CD4-positive, alpha-beta T cell treated with Interleukin-6 at 100 ng/mL for 8 hours (primary cell): ENCODE measurements at places on chromosomes 2 and 18.

- DNase-seq = no peak
These were observed 58.2 kb downstream of the PMAIP1 start for GRCh38 chr18:59957957-59958356.

DNA sequence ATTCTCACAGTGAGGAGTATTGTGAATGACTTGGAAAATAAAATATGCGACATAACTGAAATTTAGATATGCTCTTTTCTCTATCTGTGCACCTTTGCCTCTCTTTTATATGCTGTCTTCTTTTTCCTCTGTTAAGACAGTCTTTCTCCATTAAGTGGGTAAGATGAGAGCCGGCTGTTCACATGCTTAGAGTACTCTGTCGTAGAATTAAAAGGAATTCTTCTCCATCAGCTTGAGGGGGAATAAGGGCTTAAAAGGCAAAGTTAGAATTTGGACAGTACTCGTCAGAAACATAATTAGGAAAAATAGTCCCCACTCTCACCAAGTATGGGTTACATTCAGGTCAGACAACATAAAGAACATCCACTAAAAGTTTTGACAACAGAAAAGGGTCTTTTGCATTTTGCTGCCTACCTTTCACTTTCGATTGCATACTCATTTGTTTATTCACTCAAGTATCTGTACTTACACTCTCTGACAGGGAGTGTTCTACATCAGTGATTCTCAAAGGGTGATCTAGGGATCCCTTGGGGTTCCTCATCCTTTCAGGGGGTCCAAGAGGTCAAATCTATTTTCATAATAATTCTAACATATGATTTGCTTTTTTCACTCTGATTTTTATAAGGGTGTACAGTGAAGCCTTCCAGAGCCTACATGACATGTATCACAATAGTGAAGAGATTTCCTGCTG lies 48.0 kb downstream of the ARHGAP15 start:
- DNase-seq = no peak

- DNase-seq = no peak
These were observed 25.2 kb downstream of the PDIA6 start for GRCh38 chr2:10787176-10787968.

DNA sequence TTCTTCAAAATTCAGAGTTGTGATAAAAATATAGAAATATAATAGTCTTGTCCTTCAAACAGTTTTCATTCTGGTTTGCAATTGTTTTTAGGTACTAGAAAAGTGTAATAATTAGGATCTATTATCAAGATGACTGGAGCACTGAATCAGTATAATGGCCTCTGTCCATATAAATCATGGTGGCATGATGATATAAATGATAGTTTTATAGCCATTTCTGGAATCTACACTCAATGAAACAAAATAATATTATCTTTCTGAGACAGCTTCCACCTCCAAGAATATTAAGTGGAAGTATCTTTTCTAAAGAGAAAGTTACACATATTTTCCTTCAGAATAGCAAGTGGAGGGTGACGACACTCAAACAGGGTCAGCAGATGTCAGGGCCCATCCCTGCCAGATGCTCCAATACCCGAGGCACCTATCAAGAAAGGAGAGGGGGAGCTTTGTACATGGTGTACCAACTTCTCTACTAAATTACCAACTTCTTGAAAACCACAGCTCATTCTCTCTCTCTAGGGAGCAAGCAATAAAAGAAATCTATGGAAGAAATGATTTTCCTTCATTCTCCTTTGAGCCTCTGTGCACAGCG lies 882.7 kb upstream of the CHAC2 start:
- DNase-seq = no peak

DNA sequence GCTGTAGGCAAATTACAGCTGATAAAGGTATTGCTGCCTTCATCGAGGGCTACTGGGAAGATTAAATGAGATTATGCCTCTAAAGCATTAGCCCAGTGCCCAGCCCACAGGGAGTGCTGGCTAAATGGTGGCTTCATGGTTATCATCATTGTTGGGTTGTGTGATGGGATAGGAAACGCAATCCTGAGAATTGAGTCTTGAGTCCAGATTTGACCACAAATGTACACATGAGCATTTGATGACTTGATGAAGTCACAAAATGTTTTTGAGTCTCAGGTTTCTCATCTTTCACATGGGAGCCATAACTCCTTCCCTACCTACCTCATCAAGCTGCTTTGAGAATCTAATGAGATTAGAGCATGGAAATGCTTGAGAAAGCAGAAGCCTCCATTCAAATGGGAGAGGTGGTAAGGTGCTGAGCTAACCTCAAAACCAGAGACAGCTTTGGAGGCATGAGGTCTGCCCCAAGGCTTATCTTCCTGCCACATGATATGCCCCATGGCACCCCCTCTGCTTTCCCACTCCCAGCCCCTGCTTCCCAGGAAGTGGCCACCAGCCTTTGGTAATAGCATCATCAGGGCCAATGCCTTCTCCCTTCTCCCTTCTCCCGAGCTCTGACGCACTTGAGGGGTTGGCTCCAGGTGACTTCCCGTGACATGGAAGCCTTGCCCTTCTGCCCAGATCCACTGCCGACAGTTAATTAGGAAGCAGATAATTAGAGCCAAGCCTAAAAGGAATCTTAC lies 149.4 kb upstream of the EPAS1 start:
- no peak for DNase-seq

- no peak for DNase-seq
These were observed 95.9 kb upstream of the CELF4 start for GRCh38 chr18:37661478-37661877.

- no peak for DNase-seq
These were observed 150.6 kb downstream of the RIF1 start for GRCh38 chr2:151560289-151560688.

DNA sequence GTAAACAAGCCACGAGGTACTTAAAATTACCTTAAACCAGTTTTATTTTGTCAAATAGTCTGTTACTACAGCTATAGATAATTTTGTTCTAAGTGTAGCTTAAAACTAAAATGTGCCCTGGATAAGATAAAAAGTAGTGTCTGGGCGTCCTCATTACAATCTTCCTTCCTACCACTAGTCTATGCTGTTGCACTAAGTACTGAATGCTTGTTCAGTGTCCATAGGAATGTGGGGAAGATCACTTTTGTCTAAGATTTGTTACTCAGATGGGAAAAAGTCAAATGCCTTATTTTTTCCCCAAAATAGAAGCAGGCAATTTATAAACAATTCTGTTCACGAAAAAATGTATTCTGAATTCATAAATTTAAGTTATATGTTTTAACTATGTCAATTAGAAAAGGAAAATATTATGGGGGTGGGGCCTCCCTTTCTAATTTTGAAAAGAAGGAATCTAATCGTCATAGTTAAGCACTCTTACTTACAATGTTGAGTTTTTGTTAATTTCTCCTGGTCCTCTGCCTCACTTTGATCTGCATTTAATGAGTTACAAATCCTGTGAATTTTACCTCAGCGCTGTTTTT lies 140.4 kb upstream of the VRK2 start:
- DNase-seq = peak; percentile 7

DNA sequence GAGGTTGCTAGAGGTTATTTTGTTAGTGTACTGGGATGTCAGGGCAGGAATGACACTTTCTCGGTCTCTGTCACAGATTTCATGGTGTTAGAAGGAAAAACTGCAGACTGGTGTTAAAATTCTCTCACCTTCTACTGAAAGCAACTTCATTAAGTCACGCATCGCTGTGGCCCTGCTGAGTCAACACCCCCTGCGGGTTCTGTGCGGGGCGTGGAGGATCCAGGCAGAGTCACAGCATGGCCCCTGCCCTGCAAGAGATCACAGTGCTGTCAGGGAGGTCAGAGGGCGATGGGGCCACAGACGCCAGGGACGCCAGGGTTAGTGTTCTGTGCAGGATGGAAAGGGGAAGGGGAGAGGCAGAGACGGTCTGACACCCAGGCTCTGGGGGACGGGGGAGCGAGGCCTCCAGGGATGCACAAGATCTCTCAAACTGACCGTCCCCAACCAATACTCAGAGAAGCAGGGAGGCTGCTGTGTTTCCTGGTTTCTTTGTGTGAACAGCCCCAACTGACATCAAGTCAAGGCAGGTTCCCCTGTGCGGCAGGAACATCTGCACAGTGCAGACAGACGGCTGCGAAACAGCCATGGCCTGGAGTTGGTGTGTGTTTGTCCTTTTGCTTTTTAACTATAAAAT lies 354.9 kb upstream of the SALL3 start:
- DNase-seq = no peak

- no peak for DNase-seq
These were observed 94.9 kb downstream of the BCL2 start for GRCh38 chr18:63224630-63225029.

GRCh38 chr2:99903981-99904380 lies 238.4 kb downstream of the AFF3 start:
- DNase-seq = no peak

- no peak for DNase-seq
These were observed 39.5 kb downstream of the PKDCC start for GRCh38 chr2:42087137-42087856.

- peak; percentile 14 for DNase-seq
These were observed 16.5 kb downstream of the DYNC1I2 start for GRCh38 chr2:171703574-171704347.

DNA sequence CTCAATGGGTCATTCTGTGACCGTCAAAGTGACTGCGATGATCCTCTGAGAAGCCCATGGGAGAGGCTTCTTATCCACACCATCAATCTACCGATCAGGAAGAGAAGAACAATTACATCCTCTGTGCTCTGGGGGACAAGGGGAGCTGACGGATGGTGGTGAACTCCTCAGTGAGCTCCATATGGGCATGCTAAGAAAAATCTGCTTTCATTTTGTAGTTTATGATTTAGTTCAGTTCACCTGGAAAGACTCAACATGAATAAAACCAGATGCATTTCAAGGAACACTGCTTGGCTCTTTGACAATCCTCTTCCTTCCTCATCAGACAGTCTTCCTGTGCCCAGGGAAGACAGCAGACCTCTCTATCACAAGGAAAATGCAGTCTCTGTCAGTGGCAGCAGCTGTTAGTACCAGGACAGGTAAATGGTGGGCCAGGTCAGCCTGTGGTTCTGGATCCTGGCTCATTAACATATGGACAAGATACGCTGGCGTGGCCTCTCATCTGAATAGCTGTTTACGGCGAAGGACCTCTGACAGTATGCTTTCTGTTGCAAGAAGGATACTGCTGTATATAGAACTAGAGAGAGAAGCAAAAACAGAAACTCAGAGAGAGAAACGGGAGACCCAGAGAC lies 176.9 kb downstream of the BCL2 start:
- no peak for DNase-seq

GRCh38 chr2:7753777-7754176 lies 836.6 kb downstream of the RNF144A start:
- DNase-seq = no peak

- peak; percentile 79 for DNase-seq
These were observed at the start of gene DDX1 for GRCh38 chr2:15591692-15592463. TSS of gene DDX1 (plus strand) at chr2:15591868. CDS start at chr2:15591934, 66 bp downstream.

- DNase-seq = no peak
These were observed 193.5 kb upstream of the CHST9 start for GRCh38 chr18:27378431-27379095.

GRCh38 chr18:75696391-75696790 lies 268.9 kb upstream of the SMIM21 start:
- DNase-seq = no peak

GRCh38 chr2:27572439-27572838 lies 10.4 kb upstream of the ZNF512 start:
- DNase-seq = no peak

DNA sequence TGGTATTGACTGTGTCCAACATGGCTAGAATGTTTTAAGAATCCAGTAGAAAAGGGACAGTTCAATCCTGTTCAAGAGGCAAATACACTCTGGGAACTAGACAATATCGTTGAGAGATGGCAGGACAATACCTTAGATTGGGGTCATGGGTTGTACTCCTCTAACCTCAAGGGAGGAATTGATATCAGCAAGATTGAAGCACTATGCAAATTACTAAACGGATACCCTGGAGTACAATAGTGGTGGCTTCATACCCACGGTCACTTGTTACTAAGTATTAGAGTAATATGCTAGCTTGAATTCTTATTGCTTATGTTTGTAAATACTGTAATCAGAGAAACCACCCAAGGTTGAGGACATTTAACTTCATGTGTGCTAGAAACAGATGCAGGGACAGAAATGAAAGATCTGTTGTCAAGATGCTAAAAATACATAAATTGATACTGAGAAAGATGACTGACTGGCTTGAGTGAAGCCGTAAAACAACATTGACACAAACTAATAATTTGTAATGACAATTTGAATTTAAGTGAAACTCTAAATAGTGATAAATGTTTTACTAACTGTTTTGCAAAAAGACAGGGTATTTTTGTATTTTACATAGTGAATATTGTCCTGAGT lies 73.3 kb downstream of the KCNJ3 start:
- no peak for DNase-seq

DNA sequence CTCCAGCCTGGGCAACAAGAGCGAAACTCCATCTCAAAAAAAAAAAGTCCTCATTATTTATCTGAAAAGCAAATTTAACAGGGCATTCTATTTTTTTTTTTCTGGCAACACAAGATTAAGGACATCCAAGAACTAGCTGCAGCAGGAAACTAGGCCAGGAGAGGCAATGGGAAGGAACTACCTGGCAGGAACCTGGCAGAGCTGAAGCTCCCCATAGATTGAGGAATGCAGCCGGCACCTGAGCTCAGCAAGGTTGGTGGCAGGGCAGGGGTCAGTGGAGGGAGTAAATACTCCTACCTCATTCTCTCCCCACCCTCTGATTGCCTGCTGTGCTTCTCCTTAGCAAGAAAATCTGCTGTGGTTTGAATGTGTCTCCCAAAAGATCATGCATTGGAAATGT lies 30.4 kb upstream of the LAPTM4A start:
- DNase-seq = no peak

DNA sequence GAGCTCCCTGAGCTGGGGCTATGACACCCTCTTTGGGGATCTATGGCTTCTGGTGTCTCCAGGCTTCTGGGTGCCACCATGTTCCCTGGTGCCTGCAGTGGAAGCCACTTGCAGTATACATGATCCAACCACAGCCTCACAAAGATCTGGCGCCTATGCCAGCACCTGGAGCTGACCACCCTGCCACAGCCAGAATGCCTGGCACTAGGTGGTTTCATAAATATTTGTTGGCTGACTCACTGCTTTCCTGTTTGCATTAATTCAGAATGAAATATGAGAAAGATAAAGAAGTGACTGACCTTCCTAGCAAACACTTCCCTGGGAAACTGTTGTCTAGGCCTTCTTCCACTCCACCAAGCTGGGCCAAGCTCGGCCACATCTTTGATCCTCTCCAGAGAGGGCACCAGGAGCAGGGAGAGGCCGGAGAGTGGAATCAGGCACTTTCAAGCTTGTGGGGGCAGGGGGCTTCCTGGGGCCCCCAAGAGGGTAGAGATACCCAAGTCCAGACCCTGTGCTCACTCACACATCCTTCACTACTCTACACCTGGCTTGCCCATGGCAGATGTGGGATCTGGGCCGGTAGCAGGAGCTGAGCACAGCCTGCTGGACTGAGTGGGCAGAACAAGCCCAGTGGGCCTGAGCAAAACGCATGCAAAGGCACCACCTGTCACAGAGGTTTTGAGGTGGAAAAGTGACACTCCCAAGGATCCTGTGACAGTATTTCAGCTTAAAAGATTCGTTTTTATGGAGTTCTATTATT lies 565.7 kb downstream of the SLC4A3 start:
- DNase-seq = no peak

DNA sequence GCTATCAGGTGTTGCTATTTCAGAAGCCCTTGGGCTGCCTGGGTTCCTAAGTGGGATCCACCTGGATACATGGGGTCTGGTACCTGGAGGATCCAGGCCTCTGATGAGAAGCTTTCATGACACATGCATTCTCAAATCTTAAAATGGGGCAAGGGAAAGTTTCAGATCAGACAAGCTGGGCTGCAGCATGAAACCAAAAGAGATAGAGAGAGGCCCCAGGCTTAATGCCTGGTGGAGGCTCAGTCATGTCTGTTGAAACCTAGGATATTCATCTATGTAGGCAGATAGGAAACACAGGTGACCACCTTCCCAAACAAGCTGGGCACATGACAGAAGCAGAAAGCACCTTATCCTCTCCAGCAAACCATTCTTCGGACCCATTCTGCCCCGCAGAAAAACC lies 18.8 kb upstream of the PLB1 start:
- DNase-seq = no peak
